ENCODE measurements at places on chromosomes 4 and X.

DNA sequence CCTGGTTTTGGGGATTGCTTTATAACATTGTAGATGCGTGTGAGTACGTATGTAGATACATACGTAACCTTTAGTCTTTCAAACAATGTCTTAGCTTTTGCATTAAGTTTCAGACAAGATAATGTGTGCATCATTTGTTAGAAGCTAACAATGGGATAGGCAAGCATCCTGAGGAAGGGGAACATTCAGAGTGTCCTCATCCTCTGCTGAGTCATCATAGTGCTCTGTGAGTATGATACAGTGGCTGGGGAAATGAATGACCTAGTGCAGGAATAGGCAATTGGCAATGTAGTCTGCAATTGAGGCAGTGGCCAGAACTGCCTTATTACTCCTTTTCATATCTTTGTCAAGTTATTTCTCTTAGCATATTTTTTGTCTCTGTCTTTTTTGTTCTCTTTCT lies 7.3 kb downstream of the NAP1L5 start:
- DNase-seq, result no peak

GRCh38 chrX:50103176-50103575 lies 97.6 kb downstream of the AKAP4 start:
- no peak for DNase-seq

GRCh38 chr4:55509266-55509665 lies 37.4 kb downstream of the CLOCK start:
- DNase-seq, result no peak

DNA sequence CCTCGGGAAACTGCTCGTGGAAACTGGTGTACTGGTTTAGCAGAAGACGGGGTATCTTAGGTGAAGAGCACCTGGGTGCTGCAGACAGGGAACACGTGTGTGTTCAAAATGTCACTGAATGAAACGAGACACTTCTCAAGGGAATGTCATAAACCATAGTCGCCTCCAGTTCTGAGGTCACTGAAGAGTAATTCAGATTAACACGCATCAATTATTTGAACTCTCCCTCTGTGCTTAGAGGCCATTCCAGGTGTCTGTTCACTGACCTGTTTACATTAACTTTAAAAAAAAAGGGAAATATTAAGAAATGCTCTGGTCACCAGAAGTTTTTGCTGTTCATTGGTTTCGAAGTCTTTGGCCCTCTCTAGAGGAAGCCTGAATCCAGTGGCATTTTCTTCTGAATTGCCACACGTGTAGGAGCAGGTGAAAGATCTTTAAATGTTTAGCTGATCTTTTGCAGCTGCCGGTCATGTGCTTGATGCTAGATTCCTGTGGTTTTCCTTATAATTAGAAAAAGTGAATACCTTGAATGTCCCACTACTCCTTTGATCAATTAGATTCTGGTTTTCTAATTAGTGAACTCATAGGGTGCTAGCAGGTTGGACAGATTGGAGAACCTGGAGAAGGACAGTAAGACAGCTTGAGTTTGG lies 330.5 kb downstream of the ARHGAP10 start:
- DNase-seq, result no peak

DNA sequence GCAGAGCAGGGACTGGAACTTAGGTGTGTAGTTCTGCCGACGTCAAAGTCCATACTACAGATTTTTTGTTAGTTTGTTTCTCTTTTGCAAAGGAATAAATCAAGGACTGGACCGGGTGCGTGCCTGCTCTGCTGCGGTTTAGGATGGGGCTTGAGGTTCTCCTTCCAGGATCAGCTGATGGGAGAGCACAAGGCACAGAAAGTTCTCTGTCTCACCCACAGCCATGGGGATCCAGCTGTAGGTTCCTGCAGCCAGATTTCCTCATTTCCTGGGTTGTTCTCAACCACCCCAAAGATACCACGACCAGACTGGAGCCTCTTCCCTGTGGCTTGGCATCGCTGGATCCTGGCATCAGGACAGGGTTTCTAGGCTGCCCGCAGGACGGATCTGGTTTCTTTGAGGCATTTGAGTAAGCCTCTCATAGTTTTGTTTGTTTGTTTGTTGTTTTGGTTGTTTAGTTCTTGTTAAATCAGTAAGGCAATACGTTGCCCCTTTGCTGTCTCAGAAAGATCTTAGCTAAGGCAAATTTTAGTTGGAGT lies 789 bp upstream of the SRPX start:
- DNase-seq, result no peak

DNA sequence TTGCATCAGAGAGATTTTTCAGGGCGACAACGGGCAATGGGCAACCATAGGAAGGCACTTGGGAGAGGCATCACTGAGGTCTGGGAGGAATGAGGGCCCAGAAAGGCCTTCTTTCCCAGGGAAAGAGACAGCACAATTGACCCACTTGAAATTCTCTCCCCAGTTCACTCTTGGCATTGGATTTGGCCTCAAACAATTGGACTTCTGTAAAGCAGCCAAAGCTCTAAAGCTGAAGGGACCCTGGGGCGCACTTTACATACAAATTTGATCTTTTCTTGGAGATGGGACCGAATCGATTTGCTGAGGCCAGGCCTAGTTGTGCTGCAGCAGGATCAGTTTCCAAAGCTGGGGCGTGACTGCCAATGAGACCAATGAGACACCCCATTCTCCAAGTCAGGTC lies 3.2 kb downstream of the ARHGAP36 start:
- no peak for DNase-seq

DNA sequence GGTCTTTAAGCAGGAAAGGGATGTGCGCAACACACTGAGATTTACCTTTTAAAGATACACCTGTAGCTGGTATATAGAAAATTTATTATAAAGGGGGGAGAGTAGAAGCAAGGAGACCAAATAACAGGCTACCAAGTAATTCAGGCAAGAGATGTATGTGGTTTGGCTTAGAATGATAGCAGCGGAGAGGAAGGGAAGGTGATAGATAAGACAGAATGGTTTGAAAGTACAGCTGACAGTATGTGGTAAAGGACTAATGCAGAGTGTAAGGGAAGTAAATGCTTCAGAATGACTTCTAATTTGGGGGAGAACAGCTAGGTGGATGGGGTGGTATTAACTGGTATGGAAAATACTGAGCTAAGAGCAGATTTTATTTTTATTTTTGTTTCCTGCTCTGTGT lies 308.9 kb downstream of the ANTXR2 start:
- no peak for DNase-seq

DNA sequence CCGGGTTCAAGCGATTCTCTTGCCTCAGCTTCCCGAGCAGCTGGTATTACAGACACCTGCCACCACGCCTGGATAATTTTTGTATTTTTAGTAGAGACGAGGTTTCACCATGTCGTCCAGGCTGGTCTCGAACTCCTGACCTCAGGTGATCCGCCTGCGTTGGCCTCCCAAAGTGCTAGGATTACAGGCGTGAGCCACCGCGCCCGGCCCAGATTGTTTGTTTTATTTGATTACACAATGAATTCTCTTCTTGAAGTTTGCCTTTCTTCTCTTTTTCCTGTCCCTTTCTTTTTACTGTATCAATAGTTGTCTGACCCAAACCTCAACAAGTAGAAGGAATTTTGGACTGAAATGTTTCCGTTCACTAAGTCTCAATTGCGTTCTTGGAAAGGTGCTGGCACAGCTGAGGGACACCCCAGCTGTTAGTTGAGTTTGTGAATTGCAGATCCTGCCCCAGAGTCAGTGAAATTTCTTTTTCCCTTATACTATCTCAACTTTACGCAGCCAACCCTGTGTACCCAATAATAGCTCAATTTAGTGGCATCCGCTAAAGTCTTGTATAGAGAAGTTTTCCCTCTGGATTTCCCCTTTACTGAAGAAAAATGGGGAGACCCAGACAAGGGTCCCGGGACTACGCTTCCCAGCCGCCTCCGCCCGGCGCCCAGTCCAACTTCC lies 639 bp upstream of the MTM1 start:
- no peak for DNase-seq

- DNase-seq, result no peak
Observed at GRCh38 chr4:108143515-108143914, 25.2 kb downstream of the LEF1 start.

- no peak for DNase-seq
Observed at GRCh38 chr4:149801416-149801815, 14.2 kb downstream of the IQCM start.

DNA sequence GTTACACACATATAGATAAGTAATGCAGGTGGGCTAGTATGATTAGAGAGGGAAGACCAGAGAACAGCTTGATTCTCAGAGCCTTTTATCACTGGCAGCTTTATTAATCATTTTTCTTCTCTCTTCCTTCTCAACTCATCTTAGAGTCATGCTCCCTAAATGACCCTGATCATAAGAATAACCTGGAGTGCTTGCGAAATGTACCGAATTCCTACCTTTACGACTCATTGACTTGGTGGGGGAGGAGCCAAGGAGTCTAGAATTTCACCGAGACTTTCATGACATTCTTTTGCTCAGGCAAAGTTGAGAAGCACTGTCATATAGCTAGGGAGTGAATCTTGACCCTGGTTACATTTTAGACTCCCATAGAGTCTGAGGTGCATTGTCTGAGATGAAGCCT lies 298.9 kb upstream of the PUDP start:
- DNase-seq, result no peak

DNA sequence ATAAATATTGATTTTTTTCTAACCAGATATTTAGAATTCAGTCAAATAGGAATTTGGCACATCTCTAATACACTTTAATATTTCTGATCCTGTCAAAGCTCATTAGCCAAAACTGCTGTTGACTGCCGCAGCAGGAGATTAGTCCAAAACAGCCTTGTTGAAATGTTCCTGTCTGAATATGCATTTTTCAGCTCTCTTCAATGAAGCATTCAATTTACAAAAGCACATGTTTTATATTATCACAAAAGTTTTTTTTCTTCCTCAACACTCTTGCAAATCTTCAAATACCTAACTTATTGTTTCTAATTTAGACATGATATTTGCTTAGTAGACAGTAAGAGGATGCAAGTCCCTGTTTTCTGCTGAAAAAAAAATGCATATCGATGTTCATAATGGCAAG lies 140.9 kb downstream of the SPATA18 start:
- DNase-seq, result no peak

DNA sequence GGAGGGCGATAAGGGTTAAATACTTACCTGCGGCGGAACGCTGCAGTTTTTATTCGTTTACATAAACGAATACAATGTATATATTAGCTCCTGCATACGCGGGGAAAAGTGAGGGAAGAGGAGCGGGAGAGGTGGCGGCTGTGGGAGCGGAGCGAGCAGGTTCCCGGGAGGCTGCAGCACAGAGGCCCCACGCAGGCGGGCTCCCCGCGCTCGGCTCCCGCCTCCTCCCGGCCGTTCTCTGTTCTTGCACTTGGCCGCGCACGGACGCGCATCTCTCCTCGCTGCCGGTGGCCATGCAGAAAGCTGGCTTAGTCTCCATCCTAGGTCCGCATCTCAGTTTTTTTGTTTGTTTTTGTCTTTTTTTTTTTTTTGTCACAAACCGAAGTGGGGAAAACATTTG lies 340.4 kb upstream of the FAT1 start:
- no peak for DNase-seq

- DNase-seq, result no peak
Observed at GRCh38 chrX:42085836-42086235, 162.5 kb upstream of the CASK start.

GRCh38 chrX:8075636-8076035 lies 95.4 kb downstream of the VCX2 start:
- DNase-seq, result no peak

All from AML-193 (cell line).